Heart left ventricle (tissue), 16 donors: ENCODE measurements at places on chromosomes 12 and 14. TPM values are rescaled to one million over a fixed set of nuclear protein-coding genes. Genes with fewer than 3 reads are reported as not detected.

REC8 gene
- 2.2 TPM for polyA plus RNA-seq

KCNK13 gene
- polyA plus RNA-seq: 0.53 TPM

RPS6KL1 gene
- 12.0 TPM for polyA plus RNA-seq

OLR1 gene
- 0.07 TPM for polyA plus RNA-seq

OR10G3 gene
- not detected for polyA plus RNA-seq

LGALS3 gene
- 311 TPM for polyA plus RNA-seq

KCNC2 gene
- polyA plus RNA-seq: not detected

ANO2 gene
- 3.8 TPM for polyA plus RNA-seq

ZNF84 gene
- polyA plus RNA-seq: 6.9 TPM

MSRB3 gene
- polyA plus RNA-seq: 71.5 TPM

C12orf42 gene
- not detected for polyA plus RNA-seq

OR6C4 gene
- not detected for polyA plus RNA-seq

DNA sequence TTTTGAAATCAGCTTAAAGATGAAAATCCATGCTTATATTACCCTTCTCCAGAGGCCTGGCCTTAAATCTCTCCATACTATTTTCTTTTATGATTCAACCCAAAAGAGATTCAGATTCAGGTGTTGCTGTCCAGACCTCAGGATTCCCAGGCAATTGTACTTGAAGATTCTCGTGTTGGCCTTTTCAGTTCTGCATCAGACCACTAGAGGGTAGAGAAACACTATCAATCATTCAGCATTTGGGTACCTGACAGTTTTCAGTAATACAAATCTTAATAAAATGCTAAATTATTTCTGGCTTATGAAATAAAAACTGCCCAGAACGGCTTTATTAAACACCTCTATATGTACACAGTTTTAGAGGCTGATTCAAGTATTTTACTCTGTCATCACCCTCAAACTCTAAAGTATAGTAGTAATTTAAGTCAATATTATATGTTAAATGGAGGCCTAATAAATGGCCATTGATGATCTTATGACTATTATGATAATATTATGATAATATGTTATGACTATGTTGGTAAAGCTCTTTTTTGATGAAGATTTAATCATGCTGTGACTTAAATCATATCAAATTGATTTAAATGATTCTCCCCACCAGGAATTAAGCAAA, 301.1 kb downstream of the DUSP6 start:
- no peak for DNase-seq

DNA sequence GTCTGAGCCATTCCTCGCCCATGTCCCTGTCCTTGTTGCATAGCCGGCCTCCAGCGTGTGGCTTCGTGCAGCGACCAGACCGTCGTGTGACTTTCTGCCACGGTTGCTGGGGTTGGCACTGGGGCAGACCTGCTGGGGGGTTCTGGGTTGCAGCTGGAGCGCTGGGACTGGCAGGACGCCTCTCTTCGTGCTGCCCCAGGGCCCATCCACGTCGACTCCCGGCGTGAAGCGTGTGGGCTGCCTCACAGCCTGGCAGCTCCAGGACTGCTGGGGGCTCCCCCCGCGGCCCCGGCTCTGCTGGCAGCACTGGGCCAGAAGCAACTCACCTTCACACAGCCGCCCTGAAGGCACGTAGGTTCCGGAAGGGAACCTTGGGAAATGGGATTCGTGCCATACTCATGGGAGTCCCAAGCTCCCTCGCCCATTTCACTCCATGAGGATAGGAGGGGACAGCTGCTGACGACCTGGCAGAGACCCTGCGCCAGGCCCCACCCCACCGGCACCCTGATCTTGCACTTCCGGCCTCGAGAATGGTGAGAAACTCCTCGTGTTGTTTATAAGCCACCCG, 51.9 kb downstream of the GALNT9 start:
- peak; percentile 36 for DNase-seq

- no peak for DNase-seq
Measured at GRCh38 chr14:103476065-103476464, 46.6 kb downstream of the CKB start.

DNA sequence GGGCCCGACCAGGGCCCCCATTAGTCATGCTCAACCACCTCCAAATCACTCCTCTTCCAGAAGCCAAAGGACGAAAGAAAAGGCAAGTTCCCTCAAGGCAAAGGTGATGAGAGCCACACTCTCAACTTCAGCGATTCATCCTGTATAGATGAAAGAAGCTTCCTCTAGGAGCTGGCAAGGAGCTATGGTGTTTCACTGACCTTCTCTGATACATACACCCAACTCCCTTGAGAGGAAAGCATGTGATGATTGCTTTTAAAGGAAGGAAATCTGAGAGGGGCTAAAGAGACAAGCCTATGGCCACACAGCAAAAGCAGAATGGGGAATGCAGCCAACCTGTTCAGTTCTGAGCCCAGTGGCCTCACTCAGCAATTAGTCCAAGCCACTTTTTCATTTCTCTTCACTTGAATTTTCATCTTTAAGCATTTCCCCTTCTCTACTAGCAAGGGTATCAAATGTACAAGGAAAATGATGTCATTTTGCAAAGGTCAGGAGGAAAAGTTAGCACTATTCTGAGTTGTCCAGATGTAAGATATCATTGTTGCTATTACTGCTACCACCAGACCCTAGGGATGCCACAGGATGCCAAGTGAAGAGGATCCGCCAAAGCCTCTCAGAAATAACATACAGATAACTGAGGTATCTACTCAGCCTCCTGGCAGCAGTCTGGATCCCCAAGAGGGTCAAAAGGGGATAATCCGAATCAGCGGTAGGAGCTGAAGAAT, 82.5 kb downstream of the MAP3K9 start:
- DNase-seq: no peak

- no peak for DNase-seq
Measured at GRCh38 chr12:126907900-126908764, 1358.8 kb upstream of the TMEM132C start.

- peak; percentile 50 for DNase-seq
Measured at GRCh38 chr12:68746572-68747180, 700 bp downstream of the SLC35E3 start.

DNA sequence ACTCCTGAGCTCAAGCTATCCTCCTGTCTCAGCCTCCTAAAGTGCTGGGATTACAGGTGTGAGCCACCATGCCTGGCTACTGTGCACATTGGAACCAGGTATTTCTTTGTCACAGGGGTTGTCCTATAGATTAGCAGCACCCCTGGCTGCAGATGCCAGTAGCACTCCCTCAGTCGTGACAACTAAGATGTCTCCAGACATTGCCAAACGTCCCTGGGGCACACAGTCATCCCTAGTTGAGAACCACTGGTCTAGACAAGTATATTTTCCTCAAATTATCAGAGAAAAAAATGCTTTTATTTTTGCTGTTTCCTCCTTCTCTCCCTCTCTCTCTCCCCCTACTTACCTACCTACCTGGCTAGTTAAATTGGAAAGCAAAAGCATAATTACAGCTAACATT, 17.9 kb upstream of the P2RX7 start:
- no peak for DNase-seq

DNA sequence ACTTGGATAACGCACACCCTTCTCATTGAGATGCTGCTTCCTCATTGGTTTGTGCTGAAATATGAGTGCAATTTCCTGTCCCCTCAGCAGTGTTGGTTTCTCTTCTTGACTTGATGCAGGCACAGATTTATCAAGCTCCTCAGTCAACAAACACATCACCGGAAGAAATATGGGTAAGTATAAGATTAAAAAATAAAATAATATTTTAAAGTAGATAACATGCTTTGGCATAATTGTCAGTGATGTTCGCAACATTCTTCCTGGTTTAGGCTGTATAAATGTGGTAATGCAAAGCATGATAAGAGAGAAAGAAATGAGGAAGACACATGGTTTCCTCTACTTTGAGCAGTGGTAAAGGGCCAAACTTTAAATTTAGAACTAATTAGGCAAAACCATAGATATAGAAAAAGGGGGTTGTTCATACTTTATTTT, at the start of gene GPR65:
Gene GPR65 (plus strand): TSS at position 86 of the 432 bp plus-strand sequence. CDS start 5,713 bp downstream, outside the sequence.
- no peak for DNase-seq

DNA sequence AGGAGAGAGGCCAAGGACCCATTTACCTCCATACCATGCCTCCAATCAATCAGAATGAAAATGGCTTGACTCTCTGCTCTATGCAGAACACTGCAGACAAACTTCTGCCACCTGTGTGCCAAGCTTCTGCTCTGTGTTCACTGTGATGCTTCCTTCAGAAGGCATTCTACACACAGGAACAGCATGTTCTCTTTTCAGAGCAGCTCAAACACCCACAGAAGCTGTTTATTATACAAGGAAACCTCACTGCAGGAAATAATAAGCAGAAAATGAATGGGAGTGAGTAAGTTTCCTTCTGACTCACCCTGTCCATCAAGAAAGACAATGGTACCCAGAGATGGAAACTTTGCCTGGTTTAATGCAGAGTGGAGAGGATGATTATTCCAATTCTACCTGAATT, 2.4 kb upstream of the ESR2 start:
- DNase-seq: no peak

GRCh38 chr12:22310275-22310674, 24.2 kb downstream of the ST8SIA1 start:
- DNase-seq: no peak

- DNase-seq: no peak
Measured at GRCh38 chr12:54601841-54602240, 13.4 kb upstream of the PPP1R1A start.

DNA sequence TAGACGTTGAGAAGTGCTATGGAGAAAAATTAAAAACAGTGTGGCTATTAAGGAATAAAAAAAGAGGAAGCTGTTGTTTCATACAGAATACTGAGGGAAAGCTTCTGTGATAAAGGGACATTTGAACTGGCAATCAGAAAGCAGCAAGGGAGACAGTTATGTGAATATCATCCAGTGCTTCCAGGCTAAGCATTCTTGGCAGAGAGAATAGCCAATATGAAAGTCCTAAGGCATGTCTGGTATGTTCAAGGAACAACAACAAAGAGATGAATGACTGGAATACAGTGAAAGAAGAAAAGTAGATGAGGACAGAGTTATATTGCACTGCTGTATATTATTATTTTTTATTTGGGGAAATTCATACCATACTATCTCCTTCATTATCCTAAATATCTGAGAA, 23.9 kb downstream of the SCAF11 start:
- DNase-seq: no peak

DNA sequence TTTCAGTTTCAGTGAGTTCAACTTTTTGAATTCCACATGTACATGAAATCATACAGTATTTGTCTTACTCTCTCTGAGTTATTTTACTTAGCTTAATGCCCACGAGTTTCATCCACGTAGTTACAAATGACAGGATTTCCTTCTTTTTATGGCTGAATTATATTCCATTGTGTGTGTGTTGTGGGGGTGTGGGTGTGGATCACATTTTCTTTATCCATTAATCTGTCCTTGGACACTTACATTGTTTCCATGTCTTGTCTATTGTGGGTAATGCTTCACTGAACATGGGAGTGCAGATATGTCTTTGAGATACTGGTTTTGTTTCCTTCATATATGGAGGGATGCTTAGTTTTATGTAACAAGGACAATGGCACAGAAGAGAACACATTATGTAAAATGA, 63.5 kb upstream of the TMTC1 start:
- DNase-seq: no peak

DNA sequence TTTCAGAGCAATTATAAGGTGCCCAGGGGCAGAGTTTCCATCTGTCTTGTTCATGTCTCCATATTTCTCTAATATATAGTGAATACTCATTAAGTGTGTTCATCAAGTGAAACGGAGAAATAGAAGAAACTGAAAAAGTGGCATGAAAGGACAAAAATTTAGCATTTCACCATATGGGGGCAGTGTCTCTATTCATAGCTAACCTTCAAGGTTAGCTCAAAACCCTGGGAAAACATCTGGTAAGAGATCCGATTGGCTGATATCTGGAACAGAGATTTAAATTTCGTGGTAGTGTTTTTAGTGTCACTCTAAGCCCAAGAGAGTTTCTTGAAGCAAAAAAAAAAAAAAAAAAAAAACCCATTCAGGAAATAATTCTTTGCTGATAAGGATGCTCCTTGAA, 367.5 kb downstream of the DAD1 start:
- DNase-seq: no peak

DNA sequence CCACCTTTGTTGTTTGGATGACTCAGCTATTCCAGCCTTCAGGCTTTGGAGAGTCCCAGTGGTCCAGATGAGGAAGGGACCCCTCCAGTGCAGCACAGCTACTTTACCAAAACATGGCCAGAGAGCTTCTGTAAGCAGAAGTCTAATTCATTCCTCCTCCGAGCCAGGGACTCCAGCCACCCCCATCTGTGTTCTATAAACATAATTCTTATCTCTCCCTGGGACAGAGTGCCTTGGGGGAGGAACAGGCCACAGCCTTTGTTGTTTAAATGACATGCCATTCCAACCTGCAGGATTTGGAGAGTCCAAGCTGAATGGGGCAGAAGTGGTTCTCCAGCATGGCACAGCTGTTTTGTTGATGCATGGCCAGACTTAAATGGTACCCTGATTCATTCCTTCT, 994.0 kb downstream of the TRHDE start:
- DNase-seq: no peak

- DNase-seq: peak; percentile 91
Measured at GRCh38 chr12:4269279-4269991, 4.1 kb upstream of the CCND2 start.

GRCh38 chr14:93212432-93212831, 5.4 kb downstream of the UBR7 start:
- no peak for DNase-seq

DNA sequence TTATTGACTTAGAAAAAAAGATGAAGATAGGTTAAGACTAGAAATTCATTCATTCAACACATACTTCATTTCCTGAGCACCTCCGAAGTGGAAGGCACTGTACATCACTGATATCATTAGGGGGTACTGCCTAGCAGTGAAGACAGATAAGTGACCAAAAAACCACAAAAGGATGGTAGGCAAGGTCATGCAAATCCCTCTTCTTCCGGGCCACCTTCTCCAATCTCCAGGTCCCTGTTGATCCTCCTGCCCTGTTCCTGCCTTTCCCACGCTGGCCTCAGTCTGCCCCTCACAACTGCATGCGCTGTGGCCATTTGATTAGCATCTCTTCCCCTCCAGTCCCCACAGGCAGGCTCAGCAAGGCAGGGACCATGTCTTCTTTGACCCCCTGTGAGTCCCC, 60.8 kb downstream of the SETD3 start:
- DNase-seq: no peak

DNA sequence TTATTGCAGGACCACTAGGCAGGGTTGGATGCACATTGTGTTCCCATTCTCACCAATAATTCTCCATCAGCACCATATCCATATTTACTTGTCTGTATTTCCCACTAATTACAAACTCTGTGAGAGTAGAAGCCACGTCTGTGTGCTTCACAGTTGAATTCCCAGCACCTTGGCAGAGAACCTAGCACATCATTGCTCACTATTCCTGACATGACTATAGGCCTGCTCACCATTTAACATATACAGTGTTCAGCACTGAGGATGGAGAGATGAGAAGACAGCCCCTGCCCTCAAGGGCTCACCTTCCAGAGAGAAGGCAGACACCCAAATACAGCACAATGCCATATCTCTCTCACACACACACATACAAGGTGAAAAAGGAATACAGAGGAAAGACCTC, 5.0 kb downstream of the DAD1 start:
- DNase-seq: no peak
